Osteocyte (in vitro differentiated cells): ENCODE measurements at places on chromosomes 11 and 22. TPM values are rescaled to one million over a fixed set of nuclear protein-coding genes. Genes with fewer than 3 reads are reported as not detected.

DNA sequence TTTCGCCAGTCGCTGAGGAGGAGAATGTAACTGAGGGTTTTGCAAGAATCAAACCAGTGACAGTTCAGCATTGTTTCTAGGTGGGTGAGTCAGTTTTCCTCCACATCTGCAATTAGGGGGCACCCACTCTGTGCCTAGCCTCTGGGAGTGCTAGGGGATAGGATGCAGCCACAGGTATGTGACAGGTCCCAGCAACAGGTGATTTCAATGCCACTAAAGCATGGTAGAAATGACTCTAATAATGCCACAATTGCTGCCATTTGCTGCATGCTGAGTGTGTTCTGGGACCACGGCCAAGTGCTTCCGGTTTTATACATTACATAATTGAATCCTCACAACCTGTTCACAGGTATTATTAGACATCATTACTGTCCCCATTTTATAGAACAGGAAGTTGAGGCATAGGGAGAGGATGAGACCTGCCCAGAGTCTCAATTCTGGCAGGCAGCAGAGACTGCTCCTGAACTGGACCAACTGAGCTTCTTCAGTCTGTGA, 556 bp downstream of the CRYBB2 start:
- DNase-seq = no peak

Gene SAAL1
- 14.9 and 17.6 TPM in 2 replicates for total RNA-seq

DNA sequence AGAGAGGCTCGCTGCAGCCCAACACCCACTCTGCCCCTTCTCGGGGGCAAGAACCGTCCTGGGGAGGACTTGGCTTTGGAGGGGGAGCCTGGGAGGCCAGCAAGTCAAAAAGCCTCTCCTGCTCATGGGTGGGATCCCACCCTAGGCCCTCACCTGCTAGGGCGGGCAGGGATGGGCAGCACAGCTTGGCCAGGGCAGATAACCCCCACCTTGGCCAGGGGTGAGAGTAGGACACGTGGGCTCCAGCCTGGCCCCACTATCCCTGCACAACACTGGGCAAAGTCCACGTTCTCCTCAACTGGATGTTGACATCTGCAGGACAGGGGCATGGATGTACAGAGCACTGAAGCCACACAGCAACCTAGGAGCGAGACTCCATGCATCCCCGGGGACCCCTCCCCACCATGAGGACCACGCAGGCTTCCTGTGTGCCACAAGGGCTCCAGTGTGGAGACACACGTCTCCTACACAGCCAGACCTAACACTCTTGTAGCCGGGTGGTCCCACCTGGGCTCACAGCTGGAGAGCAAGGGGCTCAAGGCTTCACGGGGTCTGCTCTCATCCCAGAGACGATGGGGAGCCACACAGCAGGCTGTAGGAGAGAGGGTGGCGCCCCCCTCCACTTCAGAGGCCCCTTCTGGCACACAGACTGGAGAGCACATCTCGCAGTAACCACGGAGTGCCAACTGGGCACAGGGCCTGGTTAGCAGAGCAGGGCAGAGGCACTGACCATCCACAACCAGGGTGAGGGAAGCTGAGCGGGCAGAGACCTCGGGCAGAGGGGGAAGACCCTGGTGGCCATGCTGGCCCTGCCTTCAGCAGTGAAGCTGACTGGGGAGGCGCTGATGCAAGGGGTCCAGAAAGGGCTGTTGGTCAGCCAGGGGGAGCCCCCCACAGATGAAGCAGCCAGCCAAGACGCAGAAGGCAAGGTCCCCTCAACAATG, 171.1 kb downstream of the CRYBB2 start:
- no peak for DNase-seq

DNA sequence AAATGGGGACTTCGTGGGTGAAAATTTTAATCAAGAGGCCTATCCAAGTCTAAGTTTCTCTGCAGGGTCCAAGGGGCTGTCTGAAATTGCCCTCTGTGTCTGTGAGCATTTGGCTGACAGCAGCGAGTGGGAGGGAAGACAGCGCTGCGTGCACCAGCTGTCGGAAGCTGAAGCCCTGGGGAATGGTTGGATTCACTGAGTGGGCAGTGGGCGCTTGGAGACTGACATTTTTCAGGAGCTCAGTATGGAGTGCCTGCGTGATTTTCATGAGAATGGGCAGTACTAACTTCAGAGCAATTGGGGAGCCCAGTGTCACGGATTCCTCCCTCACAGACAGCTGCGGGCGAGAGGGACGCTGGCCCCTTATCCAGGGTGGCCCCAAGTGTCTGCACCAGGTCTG, 388.8 kb upstream of the B3GAT1 start:
- no peak for DNase-seq

DNA sequence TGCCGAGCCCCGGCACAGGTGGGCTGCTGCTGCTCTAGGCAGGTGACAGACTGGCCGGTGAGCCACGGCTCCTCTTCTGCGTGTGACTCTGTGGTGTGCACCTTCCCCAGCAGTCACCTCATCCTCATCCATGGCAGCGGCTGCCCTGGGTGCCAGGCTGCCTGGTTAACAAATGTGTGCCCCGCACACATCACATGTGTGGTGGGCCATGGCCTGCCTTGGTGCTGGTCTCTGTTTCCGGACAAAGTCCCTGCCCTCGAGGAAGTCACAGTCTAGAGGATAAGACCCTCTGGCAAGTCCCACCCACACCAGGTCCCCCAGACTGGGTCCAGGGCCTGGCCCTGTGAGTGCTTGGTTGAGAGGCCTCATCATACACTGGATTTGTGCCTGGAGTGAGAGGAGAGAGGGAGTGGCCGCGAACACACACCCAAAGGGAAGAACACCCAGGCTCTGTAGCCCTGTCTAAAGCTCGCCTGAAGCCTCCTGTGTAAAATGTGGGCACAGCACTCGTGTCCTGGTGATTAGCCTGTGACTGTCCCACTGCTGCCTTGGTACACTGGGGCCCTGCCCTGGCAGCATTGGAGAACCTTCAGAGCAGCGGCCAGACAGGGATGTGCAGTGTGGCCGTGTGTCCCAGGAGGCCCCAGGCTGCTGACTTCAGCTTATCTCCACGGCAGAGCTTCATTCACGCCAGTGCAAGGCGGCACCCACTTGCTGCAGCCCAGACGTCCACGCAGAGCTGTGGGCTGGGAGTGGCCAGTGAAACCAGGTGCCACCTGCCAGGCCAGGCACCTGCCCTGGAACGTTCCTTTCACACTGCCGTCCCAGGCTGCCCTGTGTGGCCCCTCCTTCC, 269.9 kb downstream of the TBC1D22A start:
- DNase-seq = no peak

- DNase-seq = no peak
Measured at GRCh38 chr11:128796270-128796669, 70.8 kb downstream of the KCNJ1 start.

Gene VWA5A
- 10.0 and 10.5 TPM in 2 replicates for total RNA-seq

- peak; percentile 51 for DNase-seq
Measured at GRCh38 chr22:19061471-19062138, 60.6 kb downstream of the DGCR2 start.

Gene ANO1
- not detected in 2 replicates for total RNA-seq

DNA sequence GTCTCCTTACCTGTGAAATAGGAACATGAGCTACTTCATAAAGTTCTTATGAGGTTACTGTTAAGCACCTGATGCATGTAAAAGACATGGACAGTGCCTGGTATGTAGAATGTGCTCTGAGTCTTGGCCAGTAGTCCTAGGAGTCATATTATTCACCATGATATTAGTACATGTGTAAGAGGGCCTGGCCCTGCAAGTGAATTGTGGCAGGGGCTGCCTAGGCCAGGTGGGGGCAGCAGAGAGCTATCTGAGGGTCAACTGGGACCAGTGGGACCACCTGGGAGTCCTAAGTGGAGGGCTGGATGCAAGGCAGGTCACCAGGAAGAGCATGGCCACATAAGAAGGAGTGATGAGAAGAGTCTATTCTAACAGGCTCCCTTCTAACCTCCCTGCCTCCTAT, 529.5 kb downstream of the SOX6 start:
- peak; percentile 86 for DNase-seq

GRCh38 chr22:49487950-49488349, 339.7 kb downstream of the BRD1 start:
- DNase-seq = peak; percentile 69

DNA sequence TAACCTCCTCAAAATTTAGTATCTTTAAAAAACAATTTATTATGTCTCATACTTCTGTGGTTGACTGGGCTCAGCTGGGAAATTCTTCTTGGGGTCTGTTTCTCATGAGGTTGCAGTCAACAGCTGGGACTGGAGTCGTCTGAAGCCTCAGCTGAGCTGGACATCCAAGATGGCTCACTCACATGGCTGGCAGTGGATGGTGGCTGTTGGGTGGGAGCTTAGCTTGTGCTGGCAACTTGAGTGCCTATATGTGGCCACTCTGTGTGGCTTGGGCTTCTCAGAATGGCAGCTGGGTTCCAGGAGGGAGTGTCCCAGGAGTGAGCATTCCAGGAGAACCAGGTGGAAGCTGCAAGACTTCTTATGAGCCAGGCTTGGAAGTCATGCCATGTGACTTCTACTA, 13.2 kb downstream of the THY1 start:
- DNase-seq = peak; percentile 77

DNA sequence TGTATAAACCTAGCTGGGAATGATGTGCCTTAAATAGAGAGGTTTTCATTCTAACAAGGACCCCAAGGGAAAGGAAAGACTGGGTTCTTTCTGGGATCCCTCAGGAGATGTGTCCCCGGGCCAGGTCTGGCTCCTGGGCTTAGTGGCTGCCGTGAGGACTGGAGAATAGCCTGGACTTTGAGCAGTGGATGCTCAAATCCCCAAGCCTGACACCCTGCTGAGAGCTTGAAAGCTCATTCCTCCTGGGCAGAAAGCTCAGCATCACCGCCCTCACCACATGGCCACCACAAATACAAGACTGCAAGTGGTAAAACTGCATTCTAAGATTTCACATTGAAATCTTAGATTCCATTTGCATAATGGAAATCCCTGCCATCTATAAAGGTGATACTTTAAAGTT, 79.4 kb upstream of the NARS2 start:
- DNase-seq = peak; percentile 60

- peak; percentile 54 for DNase-seq
Measured at GRCh38 chr11:6474806-6475500, 1.2 kb upstream of the TRIM3 start.

GRCh38 chr11:66883016-66883965, 26.4 kb downstream of the LRFN4 start:
- no peak for DNase-seq

Gene PLEKHA7
- total RNA-seq = 14.9 and 15.6 TPM in 2 replicates

Gene GPR83
- total RNA-seq = not detected in 2 replicates

Gene MAP6
- total RNA-seq = 2.3 and 3.0 TPM in 2 replicates

GRCh38 chr11:118930094-118930712, 4.5 kb upstream of the BCL9L start:
- DNase-seq = peak; percentile 91

DNA sequence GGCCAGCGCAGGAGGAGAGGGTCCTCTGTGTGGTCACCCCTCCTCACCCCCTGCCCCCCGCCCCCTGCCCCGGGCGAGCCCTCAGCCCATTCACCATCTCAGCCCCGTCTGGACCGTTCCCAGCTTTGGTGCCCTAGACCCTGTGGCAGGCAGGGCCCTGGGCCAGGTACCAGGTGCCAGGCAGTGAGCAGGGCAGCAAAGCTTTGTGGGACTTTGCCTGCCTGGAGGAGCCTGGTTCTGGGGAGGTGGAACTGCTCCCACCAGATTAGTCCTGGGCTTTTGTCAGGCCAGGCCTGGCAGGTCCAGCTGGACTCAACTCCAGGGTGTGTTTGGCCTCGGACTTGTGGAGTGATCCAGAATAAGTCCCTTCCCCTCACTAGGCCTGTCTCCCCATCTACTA, 13.7 kb upstream of the MYRF start:
- DNase-seq = no peak

DNA sequence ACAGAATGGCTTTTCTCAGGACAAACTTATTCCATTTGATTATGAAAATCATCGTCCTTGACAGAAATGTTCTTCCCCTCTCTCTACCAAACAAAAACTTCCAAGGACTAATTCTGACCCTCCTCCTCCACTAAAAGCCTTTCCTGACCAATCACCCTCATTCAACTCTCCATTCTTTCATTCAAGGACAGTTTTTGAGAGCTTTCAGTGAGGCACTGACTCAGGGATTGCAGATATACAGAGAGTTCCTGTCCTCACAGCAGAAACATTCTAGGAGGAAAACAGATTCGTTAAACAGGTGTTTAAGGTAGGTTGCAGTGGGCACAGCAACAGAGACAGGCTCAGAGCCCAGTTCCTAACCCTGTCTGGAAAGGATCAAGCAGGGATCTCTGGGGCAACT, 41.5 kb downstream of the OR4D9 start:
- DNase-seq = no peak

Gene UPK3A
- not detected in 2 replicates for total RNA-seq

Gene PNPLA5
- total RNA-seq = not detected in 2 replicates

DNA sequence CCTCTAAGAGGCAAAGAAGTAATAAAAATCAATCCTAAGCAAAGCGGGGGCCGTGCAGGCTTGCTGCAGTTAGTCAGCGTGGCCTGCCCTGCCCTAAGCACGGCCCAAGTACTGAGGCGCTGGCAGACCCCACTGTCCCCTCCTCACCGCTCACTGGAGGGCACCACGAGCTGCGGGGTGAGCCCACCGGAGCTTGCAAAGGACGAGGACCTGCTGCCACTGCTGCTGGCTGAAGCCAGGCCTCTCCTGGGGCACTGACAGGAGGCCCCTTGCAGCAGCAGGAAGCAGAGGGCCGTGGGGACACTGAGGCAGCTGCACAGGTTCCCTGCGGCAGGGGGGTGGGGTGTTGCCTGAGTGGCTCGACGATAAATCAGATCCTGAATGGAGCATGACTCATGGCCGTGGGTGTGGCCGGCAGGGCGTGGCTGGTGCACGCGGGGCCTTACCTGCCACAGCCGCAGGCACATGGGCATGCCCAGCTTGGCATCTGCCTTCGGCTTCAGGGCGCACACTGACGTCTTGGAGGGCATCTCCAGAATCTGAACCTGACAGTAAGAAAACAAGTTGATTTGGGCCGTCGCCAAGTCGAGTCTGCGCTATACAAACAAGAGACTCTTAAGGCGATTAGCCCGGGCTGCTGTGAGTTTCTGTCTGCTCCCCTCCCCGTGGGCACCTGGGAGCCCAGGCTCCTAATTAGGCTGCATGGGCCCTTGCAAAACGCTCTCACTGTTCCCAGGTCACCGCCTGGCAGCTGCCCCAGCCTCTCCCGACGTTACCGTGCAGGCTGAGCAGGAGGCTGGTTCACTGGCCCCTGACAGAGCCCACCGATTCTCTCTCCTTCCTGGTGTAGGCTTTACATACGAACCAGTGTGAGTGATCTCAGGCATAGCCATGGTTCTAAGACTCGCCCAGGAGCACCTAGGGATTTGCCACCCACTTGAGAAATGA, 45.9 kb downstream of the TBX1 start:
- no peak for DNase-seq

GRCh38 chr22:46547179-46547882, 9.9 kb upstream of the CELSR1 start:
- DNase-seq = no peak

DNA sequence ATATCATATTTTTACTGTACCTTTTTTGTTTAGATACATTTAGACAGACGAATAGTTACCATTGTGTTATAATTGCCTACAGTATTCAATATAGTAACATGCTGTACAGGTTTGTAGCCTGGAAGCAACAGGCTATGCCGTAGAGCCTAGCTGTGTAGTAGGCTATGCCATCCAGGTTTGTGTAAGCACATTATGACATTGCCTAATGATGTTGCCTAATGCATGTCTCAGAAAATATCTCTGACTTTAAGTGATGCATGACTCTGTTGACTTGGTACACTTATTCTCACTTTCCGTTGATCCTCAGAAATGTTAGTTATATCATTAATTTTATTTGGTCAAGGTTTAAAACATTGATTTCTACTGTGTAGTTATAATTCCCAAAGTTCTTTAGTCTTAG, 39.9 kb downstream of the OR2AT4 start:
- DNase-seq = no peak

GRCh38 chr22:40397396-40397795, 27.0 kb downstream of the SGSM3 start:
- no peak for DNase-seq

GRCh38 chr22:25447686-25448434, 116.6 kb upstream of the GRK3 start:
- peak; percentile 96 for DNase-seq
